NCI-H1092 treated with DMSO at 0.1 percent for 48 hours (cell line): ENCODE measurements at places on chromosomes 13 and 19.

- no peak for DNase-seq
Observed at GRCh38 chr13:80177327-80177726, 163.6 kb downstream of the SPRY2 start.

DNA sequence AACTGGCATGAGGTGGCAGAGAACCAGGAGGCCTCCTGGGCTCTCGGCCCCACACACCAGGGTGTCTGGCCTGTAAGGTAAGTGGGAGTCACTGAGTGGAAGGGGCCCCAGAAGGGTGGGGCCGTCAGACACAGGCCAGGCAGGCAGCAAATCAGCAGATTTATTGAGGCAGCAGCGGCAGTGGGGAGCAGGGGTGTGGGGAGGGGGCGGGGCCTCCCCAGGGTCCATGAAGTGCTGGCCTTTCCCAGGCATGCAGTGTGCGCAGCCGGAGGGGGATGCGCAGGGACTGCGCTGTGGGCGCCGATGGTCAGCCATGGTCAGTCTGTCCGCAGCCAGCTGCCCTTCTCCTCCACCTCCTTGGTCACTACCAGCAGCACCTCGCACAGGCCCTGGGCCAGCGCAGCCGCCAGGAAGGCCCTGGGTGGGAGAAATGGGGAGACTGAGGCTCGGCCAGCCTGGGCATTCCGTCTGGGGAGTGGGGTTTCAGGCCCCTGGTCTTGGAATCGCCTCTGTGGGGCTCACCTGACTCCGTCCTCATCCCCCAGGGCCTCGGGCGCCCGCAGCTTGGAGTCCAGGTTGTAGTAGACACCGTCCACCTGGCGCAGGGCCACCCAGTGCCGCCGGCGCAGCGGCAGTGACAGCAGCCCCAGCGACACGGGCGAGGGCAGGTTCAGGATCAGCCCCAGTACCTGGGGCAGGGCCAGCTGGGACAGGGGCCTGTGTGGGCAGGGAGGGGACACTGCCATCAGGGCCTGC is 5.0 kb downstream of the JOSD2 start:
- no peak for DNase-seq

DNA sequence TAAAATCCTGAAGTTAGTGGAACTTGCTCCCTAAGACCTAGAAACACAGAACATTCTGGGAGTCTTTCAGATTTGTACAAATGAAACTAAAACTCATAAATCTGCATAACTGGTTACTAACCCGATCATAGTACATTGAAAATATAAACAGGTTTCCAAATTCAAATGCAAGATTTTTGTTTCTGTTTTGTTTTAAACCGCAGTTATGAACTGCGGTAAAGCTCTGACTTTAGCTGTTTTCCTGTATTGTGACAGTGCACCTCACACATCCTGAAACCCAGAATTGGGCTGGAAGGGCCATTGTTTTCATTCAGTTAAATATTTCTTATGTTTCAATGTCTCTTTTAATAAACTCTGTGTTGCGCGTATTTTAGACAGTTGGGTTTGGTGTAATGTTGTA is 204.7 kb downstream of the SHISA2 start:
- DNase-seq = no peak

- no peak for DNase-seq
Observed at GRCh38 chr19:10776900-10777650, 58.9 kb downstream of the TMED1 start.

DNA sequence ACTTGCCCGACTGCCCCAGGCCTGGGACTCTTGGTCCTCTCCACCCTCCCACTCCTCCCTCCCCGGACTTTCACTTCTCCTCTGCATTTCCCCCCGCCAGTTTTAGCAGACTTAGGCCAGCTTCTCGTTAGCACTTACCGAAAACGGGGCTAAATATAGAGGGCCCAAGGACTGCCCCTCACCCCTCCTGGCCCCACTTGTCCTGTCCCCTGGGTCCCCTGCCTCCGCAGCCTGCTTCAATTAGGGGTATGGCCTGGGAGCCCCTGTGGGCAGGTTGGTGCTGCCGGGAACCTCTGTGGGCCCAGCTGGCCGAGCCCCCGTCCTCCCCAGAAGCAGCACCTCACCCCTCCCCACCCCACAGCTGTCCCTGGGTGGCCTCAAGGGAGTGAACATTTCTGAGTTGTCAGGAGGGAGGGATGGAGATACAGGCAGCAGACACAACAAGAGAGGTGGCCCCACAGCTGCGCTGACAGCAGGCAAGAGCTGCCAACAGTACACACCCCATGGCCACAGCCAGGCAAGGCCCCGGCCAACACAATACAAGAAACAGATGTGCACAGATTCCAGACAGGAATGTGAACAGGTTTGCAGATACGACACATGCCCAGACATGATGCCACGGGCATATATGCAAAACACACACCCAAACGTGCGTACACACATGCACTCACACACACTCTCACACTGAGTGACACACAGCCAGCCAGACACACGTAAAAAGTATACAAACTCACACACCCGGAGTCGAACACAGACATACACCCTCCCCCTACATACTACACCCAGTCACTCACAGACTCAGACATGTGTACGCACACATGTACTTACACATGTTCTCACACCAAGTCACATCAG is 2.6 kb downstream of the POU2F2 start:
- no peak for DNase-seq

GRCh38 chr13:112245179-112245724 is 130.9 kb upstream of the SPACA7 start:
- no peak for DNase-seq

DNA sequence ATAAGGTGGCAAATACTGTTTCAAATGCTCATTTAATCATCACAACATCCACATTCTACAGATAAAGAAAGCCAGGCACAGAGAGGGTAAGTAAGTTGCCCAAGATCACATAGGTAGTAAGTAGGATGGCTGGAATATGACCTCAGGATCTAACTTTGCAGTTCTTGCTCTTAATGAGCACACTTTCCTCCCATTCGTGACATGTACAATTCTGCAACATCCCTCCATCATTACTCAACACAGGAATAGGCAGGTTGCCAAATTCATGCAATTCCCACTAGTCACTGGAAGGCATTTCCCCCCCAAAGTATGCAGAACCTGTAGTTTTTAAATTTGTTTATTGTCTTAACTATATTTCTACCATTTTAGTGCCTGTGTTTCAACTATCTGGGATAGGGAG is 109.2 kb downstream of the OLFM4 start:
- DNase-seq = no peak

DNA sequence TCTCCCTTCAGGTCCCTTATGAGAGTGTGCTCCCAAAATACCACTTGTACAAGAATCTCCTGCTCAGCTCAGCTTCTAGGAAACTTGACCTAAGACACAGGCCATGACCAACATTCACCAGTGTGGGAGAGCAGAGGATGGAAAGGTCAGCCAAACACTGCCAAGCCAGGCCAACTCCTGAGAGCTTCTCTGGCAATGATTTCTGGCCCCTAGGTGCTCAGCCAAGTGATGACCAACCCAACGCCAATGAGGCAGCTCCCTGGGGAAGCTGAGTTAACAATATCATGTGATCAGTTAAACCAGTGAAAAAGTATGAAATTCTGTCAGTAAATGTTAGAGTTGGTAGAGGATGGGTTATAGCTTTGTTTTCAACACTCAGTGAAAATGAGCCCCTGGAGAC is 49.1 kb upstream of the FLT1 start:
- no peak for DNase-seq

GRCh38 chr19:28567834-28568233 is 645.1 kb downstream of the UQCRFS1 start:
- DNase-seq = no peak
